Smooth muscle cell of trachea (primary cell): ENCODE measurements at places on chromosomes 2 and 18. TPM values are rescaled to one million over a fixed set of nuclear protein-coding genes. Genes with fewer than 3 reads are reported as not detected.

FSIP2 gene
- 0.15 and 0.50 TPM in 2 replicates for total RNA-seq

TRABD2A gene
- 13.8 and 17.5 TPM in 2 replicates for total RNA-seq

MGAT4A gene
- total RNA-seq = 0.83 and 2.2 TPM in 2 replicates

ABCB11 gene
- total RNA-seq = under 0.01 TPM in 1 of 2 replicates, not detected in the other

AP1S3 gene
- total RNA-seq = 2.6 and 4.4 TPM in 2 replicates

RBM44 gene
- total RNA-seq = 0.17 and 0.58 TPM in 2 replicates

GKN1 gene
- not detected in 2 replicates for total RNA-seq

LOXHD1 gene
- not detected in 2 replicates for total RNA-seq
